ENCODE measurements at places on chromosomes 4 and X. TPM values are rescaled to one million over a fixed set of nuclear protein-coding genes. Genes with fewer than 3 reads are reported as not detected.

- no peaks in the 10 kb centered on the region for H3K4me1 ChIP-seq
- no peak within 1 kb of the TSS for H3K4me3 ChIP-seq
- H3K27ac ChIP-seq = no peak within 1 kb of the TSS
- H3K36me3 ChIP-seq = no peaks in the 10 kb centered on the region
- no peak for DNase-seq
- no peaks in the 10 kb centered on the region for H3K27me3 ChIP-seq
Measured at GRCh38 chrX:70176938-70177533, at the start of gene DGAT2L6. Gene DGAT2L6 (plus strand): TSS chrX:70177483. CDS start chrX:70177583, 100 bp downstream.

- no peak overlapping the region for H3K4me3 ChIP-seq
- no peaks in the 10 kb centered on the region for H3K36me3 ChIP-seq
- no peaks in the 10 kb centered on the region for H3K27me3 ChIP-seq
- H3K4me1 ChIP-seq = no peaks in the 10 kb centered on the region
- H3K27ac ChIP-seq = no peak overlapping the region
Measured at GRCh38 chrX:34371754-34372153, 239.6 kb upstream of the FAM47A start.

- no peak overlapping the region for H3K27ac ChIP-seq
- DNase-seq = no peak
- H3K4me3 ChIP-seq = no peak overlapping the region
- H3K4me1 ChIP-seq = no peaks in the 10 kb centered on the region
- no peaks in the 10 kb centered on the region for H3K36me3 ChIP-seq
Measured at GRCh38 chr4:146957237-146957636, 11.6 kb upstream of the TTC29 start.

GRCh38 chr4:44961001-44961755 lies 234.8 kb upstream of the GNPDA2 start:
- no peaks in the 10 kb centered on the region for H3K36me3 ChIP-seq
- no peaks in the 10 kb centered on the region for H3K4me1 ChIP-seq
- H3K27me3 ChIP-seq = no peaks in the 10 kb centered on the region
- no peak overlapping the region for H3K27ac ChIP-seq
- no peak for DNase-seq
- H3K4me3 ChIP-seq = no peak overlapping the region

GRCh38 chr4:958314-958665 lies 15.1 kb downstream of the DGKQ start:
- no peak for DNase-seq
- no peaks in the 10 kb centered on the region for H3K27me3 ChIP-seq
- H3K27ac ChIP-seq = no peak overlapping the region
- no peaks in the 10 kb centered on the region for H3K4me1 ChIP-seq
- H3K4me3 ChIP-seq = no peak overlapping the region
- H3K36me3 ChIP-seq = peaks cover 15% of the 10 kb centered on the region

GRCh38 chr4:13478707-13479106 lies 5.4 kb downstream of the RAB28 start:
- peaks cover 13% of the 10 kb centered on the region for H3K4me1 ChIP-seq
- H3K36me3 ChIP-seq = no peaks in the 10 kb centered on the region
- H3K4me3 ChIP-seq = no peak overlapping the region
- H3K27ac ChIP-seq = no peak overlapping the region

DNA sequence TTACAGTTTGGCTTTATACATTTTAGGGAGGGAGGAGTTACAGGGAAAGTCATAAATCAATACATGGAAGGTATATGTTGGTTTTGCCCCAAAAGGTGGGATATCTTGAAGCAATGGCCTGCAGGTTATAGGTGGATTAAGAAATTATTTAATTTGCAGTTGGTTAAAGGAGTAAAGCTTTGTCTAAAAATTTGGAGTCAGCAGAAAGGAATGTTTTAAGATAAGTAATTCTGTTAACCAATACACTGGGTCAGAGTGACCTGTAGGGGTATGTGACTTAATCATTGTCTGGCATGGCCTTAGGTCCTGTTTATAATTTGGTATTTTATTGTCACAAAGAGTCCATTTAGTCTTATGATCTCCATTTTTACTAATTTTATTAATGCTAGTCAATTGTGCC lies 115.0 kb downstream of the AGTR2 start:
- no peak overlapping the region for H3K4me3 ChIP-seq
- H3K4me1 ChIP-seq = no peaks in the 10 kb centered on the region

- H3K4me3 ChIP-seq = no peak overlapping the region
- H3K36me3 ChIP-seq = no peaks in the 10 kb centered on the region
- H3K27ac ChIP-seq = peak overlapping the region; percentile 47
- no peak for DNase-seq
- no peaks in the 10 kb centered on the region for H3K27me3 ChIP-seq
- H3K4me1 ChIP-seq = peaks cover 53% of the 10 kb centered on the region
Measured at GRCh38 chr4:145501051-145501660, 19.5 kb downstream of the SMAD1 start.

Gene CYBB
- 5.8 TPM for total RNA-seq

Gene KIT
- total RNA-seq = 2.3 TPM

Gene ETDB
- not detected for total RNA-seq

Gene CENPC
- total RNA-seq = 2.4 TPM

Gene CFAP99
- total RNA-seq = not detected

Gene CCDC158
- total RNA-seq = not detected

Measured in gastrocnemius medialis (tissue), 4 donors.